CD4-positive, alpha-beta T cell treated with Interleukin-4 for 1 hour (primary cell): ENCODE measurements at places on chromosomes 13 and 19.
A peak's percentile ranks its signal among the peaks of the same experiment; 100 is the strongest.

GRCh38 chr19:5478925-5479588 lies 23.8 kb downstream of the ZNRF4 start:
- DNase-seq = no peak

DNA sequence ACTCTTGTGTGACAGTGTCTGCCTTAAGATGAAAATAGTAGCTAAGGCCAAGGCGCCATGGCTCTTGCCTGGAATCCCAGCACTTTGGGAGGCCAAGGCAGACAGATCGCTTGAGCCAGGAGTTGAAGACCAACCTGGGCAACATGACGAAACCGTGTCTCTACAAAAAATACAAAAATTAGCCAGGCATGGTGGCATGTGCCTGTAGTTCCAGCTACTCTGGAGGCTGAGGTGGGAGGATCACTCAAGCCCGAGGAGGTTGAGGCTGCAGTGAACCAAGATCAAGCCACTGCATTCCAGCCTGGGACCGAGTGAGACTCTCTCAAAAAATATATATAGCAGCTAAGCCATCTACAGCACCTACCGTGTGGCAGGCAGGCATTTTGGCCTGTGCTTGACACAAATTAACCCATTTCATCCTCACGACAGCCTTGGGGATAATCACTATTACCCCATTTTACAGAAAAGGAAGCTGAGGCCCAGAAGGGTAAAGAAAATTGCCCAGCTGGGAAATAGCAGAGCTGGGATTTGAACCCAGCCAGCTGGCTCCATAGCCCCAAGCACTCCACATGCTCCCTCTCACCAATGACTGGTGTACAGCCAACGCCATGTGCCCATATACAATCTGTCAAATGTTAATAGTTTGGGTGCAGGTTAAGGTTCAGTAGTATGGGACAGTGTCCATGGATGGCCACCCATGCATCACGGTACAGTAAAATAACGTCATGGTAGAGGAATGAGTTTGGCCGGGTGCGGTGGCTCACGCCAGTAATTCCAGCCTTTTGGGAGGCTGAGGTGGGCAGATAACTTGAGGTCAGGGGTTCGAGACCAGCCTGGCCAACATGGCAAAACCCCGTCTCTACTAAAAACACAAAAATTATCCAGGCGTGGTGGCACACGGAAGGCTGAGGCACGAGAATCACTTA lies 3.1 kb downstream of the SLC1A5 start:
- no peak for DNase-seq

GRCh38 chr13:52414051-52414450 lies 8.1 kb upstream of the THSD1 start:
- DNase-seq = no peak

DNA sequence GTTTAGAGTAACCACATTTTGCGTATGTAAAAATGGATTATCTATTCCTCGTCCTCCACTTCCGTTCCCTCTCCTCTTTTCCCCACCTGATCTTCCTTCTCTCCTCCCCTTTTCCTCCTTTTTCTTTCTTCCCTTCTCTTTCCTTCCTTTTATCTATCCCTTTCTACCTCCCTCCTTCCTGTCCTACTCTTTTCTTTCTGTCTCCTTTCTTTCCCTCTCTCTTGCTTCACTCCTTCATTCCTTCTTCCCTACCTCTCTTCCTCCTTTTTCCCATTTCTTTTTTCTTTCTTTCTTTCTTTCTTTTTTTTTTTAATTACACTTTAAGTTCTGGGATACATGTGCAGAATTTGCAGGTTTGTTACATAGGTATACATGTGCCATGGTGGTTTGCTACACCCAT lies 688.4 kb upstream of the GPC6 start:
- no peak for DNase-seq

DNA sequence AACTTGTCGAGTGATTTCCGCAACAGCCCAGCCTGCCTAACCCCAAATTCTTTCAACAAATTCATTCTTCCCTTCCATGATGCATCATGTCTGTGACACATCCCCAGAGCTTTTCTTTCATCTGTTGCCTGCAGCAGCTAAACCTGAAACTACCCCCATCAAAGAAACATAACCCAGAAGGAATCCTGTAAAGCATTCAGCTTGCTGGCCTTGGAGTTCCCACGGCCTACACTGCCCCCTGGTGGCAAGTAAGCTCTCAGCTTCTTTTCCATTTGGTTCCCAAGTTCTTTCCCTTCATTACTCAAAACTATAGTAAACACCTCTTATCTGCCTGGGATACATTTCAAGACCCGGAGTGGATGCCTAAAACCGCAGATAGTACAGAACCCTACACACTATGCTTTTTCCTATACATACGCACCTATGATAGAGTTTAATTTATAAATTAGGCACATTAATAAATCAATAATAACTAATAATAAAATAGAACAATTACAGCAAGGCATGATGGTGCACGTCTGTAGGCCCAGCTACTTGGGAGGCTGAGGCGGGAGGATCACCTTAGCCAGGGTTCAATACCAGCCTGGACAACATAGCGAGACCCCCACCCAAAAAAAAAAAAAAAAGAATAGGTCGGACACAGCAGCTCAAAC lies 7.4 kb downstream of the ETHE1 start:
- DNase-seq = peak; percentile 80
